ENCODE measurements at places on chromosomes 4 and X.
A peak's percentile ranks its signal among the peaks of the same experiment; 100 is the strongest.

- DNase-seq, result no peak
Observed at GRCh38 chr4:12221031-12221430, 792.3 kb upstream of the HS3ST1 start.

- peak; percentile 16 for DNase-seq
Observed at GRCh38 chr4:170047771-170048354, 21.7 kb upstream of the MFAP3L start.

DNA sequence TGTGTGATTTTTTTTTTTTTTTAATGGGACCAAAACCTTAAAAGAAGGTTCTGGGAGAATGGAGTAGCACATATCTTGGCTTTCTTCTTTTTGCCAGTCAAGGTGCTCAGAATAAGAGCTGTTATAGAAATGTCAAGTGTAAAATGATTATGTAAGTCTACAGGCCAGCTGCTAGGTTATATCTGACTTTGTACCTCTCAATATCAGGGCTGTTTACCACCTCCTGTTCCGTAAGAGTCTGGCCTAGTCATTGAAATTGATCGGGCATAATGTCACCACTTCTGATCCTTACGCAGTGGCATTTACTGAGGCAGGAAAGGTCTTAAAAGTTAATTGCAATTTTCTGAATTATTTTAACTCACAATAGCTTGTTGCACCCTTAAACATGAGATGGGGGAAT is 41.1 kb downstream of the LIMCH1 start:
- no peak for DNase-seq

- DNase-seq, result no peak
Observed at GRCh38 chrX:71183341-71183740, 38.7 kb downstream of the NLGN3 start.

DNA sequence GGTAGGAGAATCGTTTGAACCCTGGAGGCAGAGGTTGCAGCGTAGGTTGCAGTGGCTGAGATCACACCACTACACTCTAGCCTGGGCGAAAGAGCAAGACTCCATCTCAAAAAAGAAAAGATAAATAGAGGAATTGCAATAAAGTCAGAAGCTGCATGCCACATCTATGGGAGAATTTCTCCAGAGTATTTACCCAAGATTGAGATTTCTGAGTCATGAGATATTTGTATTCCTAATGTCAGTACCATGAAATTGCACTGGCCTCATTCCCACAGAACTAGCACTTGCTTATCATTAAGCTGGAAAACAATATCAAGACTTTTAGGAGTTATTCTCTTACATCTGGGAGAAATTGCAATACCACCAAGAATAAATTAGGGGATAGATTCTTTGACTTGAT is 37.4 kb downstream of the ASIC5 start:
- no peak for DNase-seq

DNA sequence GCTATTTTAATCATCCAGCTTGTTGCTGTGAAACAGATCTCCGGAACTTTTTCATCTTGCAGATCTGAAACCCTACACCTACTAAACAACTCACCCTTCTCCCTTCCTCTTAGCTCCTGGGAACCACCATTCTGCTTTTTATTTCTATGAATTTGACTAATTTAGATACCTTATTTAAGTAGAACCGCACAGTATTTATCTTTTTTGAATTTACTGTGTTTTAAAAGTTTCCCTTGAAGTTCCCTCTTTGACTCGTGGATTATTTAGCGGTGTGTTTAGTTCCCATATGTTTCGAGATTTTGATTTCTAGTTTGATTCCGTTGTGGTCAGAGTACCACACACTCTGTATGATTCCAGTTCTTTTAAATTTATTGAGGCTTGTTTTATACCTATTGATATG is 44.6 kb downstream of the EIF2S3 start:
- no peak for DNase-seq

DNA sequence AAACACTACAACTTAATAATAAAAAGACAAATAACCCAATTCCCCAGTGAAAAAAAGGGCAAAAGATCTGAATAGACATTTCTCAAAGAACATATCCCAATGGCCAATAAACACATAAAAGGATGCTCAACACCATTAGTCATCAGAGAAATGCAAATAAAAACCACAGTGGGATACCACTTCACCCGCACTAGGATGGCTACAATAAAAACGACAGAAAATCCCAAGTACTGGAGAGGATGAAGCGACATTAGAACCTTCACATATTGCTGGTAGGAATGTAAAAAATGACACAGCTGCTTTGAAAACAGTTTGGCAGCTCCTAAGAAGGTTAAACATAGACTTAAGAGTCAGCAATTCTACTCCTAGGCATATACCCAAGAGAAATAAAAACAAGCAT is 140.6 kb upstream of the ARX start:
- DNase-seq, result no peak
